ENCODE measurements at places on chromosomes 12 and 14.
A peak's percentile ranks its signal among the peaks of the same experiment; 100 is the strongest.

- DNase-seq: peak; percentile 86
Observed at GRCh38 chr14:102579696-102580549, 12.5 kb upstream of the RCOR1 start.

GRCh38 chr12:87155621-87156020 is 873.6 kb downstream of the C12orf50 start:
- DNase-seq: no peak

DNA sequence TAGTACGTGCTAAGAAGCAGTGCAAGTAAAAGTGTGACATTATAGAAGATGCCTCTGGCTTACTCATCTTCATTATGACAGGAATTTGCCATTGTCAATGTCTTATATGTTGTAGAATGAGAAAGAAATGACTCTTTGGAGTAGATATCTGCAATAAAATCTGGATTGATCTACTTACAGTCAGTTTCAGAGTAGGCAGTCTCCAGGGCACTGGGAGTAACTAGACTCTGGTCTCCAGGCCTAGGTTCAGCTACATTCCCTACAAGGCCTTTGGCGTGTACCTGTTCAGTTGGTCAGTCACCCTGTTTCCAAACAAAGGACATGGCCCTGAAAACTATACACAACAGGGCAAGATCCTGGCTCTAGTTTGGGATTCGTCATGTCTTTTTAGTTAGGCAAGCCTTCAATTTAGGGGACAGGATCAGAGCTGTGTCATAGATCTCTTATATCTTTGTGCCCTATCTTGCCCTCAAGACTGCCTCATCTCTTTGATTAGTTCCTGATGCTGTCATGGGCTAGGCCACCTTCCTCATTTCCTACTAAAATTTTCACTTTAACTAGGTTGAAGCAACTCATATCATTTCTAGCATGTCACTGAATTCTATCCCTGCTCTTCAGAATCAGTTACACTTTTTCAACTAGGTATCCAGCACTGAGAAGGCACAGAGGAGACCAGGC is 410.0 kb downstream of the RAD51B start:
- DNase-seq: no peak

GRCh38 chr12:46024099-46024498 is 33.7 kb upstream of the SCAF11 start:
- no peak for DNase-seq

DNA sequence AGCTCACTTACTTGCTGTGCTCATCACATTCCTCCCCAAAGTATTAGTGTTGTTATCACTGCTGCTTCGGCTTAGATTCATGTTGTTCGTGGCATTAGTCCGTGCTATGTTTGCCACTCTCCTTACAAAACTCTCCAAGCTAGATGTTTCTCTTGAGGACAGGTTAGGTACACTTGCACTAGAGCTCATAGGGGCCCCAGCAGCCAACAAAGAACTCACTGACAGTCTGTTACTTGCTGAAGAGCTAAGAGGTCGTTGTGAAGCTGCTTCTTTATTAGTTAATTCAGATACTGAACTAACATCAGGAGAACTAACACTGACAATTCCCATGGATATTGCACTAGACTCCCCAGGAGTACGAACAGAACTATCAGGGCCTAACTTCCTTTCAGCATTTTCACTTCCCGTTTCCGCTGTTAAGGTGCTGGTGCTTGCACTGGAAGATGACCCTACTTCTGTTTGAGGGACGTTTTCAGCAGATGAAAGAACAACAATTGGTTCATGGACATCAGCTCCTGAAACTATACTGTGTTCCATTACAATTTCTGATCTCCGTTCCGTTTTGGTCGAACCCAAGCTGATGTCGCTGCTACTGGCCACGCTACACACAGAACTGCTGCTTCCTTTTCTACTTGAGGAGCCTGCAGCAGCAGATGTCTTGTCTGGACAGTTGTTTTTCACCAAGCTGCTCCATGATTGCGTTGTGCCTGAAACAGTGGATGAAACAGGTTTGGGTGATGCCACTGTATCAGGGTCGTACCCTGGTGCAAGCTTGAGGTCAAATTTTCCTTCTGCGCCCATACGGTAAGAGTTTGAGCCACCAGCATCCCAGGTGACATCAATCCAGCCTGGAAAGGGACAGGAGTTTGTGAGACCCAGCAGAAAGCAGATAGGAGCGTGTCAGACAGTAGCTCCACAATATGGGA is 78.7 kb downstream of the HECTD1 start:
- no peak for DNase-seq

DNA sequence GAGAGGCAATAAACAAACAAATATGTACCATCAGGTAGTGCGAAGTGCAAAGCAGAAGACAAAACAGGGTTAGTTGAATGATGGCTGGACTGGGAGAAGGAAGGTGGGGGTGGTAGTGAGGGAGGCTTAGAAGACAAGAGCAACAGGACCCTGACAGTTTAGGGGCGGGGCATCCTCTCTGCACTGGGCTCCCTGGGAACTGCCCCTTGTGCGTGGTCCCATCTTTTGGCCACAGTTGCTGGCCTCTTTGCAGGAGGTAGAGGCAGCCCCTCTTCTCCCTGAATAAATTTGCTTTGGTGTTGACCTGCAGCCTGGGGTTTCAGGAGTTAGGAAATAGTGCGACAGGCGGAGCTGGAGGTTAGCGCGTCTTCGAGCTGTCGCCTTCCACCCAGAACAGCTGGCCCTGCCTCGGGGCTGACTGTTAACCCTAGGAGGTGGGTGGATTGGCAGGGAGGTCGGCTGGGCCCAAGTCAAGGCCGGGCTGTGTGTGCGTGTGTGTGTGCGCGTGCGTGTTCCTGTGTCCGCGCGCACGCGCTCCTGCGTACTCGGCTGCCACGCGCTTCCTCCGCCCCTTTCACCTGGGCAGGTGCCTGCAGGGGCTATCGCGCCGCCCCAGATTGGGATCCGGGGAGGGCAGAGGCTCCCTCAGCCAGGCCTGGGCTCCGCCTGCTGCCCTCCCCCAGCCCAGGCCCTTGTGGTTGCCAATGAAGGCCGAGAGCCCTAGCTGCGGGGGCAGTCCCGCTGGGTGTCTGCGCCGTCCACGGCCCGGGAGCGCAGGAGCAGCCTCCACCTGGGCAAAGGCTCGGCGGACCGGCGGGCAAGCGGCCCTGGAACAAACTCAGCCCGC is 180.8 kb downstream of the ADCK1 start:
- no peak for DNase-seq

GRCh38 chr12:121238604-121239350 is 28.8 kb downstream of the P2RX4 start:
- no peak for DNase-seq

GRCh38 chr12:108605000-108605689 is 7.3 kb upstream of the TMEM119 start:
- peak; percentile 39 for DNase-seq

DNA sequence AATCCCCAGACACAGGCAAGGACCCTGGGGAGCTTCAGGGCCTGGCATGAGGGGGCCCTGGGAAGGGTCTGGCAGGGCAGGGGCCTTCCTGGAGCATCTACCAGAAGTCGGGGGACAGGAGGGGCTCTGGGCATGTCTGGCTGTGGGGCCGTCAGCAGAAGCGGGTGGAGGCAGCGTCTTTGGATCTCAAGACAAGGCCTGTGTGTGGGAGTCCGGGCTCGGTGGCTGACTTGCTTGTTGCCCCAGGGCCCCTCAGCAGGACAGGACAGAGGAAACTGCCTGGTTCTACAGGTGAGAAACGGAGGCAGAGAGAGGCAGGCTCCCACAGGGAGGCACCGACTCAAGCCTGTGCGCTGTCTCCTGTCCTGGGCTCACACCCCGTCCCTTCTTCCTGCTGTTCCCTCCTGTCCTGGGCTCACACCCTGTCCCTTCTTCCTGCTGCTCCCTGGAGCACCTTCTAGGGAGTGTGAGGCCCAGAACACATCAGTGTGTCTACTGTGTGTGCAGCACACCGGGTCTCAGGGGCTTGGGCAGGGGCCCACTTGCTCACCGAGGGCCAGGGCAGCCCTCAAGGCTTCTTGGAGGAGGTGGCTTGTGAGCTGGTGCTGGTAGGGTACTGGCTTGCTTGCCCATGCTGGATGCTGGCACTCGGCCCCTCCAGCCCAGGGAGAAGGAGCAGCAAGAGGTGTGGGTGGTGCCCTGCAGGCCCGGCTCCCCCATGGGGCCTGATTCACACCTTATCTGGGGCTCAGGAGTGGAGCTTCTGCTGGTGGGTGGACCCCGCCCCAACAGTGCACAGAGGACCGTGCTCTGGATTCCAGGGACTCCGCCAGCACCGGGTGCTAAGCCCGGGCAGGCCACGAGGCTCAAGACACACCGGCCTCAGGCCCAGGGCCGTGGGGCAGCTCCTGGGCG is 14.9 kb downstream of the ASPG start:
- DNase-seq: no peak

DNA sequence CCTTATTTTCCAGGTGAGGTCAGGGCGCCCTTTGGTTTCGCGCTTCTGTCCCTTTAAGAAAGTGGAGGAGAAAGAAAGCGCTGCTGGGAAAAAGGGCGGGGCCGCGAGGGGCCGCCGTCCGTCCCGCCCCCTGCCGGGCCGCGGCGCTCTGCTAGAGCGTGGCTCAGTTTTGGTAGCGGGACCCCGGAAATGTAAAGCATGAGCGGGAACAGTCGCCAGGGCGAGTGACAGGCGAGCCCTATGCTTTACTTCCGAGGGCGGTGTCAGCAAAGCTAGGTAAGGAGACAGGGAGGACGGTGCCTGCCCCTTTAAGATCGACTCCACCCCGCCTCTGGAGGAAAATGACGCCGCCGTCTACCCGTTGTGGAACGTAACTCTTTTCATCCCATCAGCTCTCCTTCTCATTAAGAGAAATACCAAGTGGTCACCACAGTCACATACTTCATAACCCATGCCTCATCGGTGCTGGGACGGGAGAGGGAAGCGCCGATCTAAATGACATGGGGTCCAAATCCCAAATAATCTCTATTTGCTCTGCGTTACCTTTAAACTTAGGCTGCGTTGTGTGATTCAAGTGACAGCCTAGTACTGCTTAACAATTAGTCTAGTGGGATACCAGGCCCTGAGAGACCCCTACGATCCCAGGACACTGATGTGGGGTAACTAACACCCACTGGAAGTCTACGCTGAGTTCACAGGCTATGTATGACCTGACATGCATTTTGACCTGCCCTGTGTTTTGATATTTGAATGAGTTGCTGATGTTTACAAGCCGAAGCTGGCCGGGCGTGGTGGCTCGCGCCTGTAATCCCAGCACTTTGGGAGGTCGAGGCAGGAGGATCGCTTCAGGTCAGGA is at the start of gene ETFBKMT:
Gene ETFBKMT (plus strand): TSS at position 602 of the 856 bp plus-strand sequence. CDS start 2,266 bp downstream, outside the sequence.
- DNase-seq: peak; percentile 89

- no peak for DNase-seq
Observed at GRCh38 chr14:62614122-62614521, 431.1 kb downstream of the KCNH5 start.

GRCh38 chr14:22797017-22797917 is 18.0 kb downstream of the SLC7A7 start:
- DNase-seq: no peak

DNA sequence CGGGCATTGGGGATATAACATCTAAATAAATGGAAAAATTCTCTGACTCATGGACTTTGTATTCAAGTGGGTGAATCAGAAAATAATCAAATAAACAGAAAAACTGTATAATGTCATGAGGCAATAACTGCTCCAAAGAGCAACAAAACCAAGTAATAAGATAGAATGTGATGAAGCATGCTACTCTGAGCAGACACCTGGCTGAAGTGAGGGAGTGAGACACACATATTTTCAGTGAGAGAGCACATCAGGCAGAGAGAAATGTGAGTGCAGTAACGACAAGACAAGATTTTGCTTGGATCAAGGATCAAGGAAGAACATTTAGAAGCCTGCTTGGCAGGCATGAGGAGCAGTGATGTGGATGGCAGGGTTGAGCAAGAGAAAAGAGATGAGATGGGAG is 75.8 kb upstream of the CCDC91 start:
- DNase-seq: peak; percentile 24

DNA sequence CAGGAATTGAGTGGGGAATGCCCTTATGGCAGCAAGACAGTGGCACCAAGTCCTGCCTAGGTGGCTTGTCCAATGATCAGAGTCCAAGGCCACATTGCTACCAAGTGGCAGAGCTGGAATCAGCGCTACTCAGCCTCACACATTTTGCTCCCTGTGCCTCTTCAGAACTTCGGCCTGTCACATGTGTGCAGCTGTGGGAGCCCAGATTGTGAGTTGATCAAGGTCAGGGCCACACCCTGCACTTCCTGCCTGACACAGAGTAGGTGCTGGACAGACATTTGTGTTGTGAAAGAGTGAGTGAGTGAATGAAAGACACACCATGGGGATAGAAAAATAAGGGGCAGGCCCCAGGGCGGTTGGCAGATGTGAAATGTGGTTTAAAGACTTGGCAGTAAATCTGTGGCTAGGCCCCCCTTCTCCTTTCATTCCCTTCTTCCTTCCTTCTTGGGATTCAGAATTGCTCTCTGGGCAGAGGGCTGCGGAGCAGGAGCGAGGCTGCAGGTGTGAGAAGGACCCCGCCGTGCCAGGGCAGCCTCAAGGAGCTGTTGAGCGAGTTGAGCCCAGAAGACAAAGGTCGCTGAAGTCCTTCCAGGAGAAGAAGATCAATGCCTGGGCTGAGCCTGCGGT is 83.5 kb downstream of the SLC25A47 start:
- DNase-seq: no peak

DNA sequence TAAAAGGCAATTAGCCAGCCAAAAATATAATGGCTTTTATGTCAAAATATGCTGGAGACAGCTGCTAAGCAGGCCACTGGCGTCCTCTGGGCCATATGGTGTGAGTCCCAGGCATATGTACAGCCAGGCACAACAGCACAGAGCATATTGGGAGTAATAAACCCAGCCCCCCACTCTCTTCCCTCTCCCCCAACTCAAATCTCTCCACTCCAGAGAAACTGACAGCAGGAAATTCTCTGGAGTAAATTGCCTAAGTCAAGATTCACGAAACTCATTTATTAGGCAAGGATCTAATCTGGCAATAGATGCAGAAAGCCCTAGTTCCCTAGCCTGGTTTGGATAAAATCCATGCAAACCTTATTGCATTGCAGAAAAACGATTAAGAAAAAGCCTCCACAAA is 147.9 kb upstream of the SEL1L start:
- no peak for DNase-seq

- no peak for DNase-seq
Observed at GRCh38 chr12:29255042-29255441, 106.0 kb downstream of the FAR2 start.

DNA sequence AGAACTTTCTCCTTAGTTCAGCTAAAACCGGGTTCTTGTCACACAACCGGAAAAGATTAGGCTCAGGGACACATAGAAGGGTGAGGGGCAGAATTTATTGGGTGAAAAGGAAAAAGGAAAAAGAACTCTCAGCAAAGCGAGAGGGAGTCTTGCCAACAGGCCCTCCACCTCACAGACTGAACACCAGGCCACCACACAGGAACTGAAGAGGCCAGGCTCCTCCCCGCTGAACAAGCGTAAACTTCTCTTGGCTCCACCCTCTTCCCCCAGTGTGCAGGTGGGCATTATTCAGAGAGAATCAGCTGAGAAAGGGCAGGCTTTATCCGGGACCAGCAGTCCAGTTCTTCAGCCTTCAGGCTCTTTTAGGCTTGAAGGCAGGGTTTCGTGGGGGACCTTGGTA is 125.6 kb upstream of the FGD4 start:
- DNase-seq: no peak

DNA sequence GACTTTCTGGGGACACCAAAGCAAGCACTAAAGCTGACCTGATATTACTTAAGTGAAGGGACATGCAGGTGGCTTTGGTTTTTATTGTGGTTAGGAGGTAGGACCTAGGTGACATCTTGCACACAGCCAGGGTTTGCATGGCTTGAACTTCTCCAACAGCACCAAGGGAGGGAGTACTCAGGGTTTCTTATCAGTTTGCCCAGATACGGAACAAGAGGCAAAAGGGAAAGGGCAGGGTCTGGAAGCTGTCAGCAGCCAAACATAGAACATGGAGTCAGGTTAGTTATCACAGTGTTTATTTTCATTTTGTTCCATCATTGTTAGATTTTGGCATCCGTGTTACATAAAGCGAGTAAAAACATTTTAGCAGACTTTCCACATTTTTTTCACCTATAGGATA is 186.3 kb upstream of the CLEC14A start:
- no peak for DNase-seq
